ENCODE measurements at places on chromosomes 3 and 15. TPM values are rescaled to one million over a fixed set of nuclear protein-coding genes. Genes with fewer than 3 reads are reported as not detected.

The TMEM207 gene
- polyA plus RNA-seq: not detected

The IL17RD gene
- polyA plus RNA-seq: 14.8 TPM

The MYRIP gene
- 0.76 TPM for polyA plus RNA-seq

The TNFAIP8L3 gene
- not detected for polyA plus RNA-seq

The DUOXA2 gene
- not detected for polyA plus RNA-seq
